Ecto neural progenitor cell (in vitro differentiated cells): ENCODE measurements at places on chromosomes 5 and 9.

- no peak for DNase-seq
Measured at GRCh38 chr9:133474215-133474614, 4.7 kb downstream of the SLC2A6 start.

DNA sequence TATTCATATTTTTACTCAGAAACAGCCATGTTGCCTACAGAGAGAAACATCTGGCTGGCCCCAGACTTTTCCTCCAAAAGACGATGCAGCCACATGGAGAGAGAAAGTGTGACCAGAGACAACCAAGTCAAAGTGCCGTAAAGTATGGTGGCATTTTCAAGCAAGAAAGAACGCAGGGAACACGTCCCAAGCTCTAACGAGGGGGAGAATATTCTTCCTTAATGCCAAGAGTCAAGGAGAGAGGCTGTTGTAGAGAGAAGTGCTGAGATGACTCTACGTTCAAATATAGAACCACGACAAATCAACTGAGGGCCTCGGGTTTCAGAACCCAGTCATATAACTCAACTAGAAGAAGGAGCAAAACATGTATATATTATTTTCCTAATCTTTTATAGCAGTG lies 55.9 kb downstream of the FNBP1 start:
- no peak for DNase-seq

DNA sequence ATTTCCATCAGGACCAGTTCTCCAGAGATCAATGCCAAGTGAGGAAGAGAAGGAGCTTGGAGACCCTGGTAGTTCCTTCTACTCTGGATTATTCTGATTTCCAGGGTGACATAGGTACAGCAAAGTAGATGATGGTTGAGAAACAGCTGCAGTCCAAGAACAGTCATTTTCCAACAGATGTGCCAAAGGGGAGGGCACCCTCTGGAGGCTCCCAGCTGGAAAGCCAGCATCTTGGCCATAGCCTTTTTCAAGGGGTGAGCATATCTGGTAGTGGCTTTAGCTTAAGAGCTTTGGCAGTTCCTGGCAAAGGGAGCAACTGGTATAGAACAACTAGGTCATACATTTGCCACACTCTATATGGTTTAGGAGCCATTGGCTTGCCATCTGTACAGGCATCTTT lies 492.7 kb downstream of the RASEF start:
- no peak for DNase-seq

DNA sequence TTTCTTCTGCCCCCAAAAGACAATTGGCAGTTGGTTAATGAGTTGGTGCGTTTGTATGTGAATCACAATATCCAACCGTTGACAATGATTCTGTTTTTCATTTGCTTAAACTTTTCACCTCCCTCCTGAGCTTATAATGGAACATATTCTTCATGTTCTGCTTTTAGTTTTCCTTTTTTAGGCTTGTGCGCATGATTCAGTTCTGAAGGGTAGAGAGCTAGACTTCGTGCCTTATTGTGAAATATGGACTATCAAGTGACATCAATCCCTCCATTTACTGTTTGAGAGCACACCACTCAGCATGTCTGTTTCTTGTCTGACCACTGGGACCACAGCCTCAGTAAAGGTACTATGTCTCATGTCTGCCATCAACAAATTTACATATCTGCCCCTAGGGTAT lies 30.5 kb upstream of the LPAR1 start:
- DNase-seq = no peak

DNA sequence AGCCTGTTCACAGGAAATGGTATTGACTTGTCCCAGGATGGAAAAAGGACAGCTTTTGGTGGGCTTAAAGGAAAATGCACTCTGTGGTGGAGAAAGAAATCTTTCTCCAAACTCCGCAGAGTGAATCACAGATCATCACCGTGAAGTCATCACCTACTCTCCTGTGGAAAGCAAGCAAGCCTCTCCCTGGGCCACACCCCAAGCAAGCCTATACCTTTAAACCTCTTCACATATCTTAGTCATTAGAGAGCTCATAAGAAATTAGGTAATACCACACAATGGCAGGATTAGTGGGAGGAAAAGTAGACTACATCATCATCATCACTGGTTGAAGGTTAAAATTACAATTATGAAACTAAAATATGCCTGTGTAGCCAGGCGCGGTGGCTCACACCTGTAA lies 23.2 kb downstream of the TLE1 start:
- DNase-seq = no peak

- DNase-seq = no peak
Measured at GRCh38 chr5:9265441-9266287, 280.2 kb downstream of the SEMA5A start.

- no peak for DNase-seq
Measured at GRCh38 chr5:152608458-152608857, 203.4 kb upstream of the NMUR2 start.

GRCh38 chr9:108356806-108357205 lies 499.0 kb downstream of the ACTL7B start:
- no peak for DNase-seq

DNA sequence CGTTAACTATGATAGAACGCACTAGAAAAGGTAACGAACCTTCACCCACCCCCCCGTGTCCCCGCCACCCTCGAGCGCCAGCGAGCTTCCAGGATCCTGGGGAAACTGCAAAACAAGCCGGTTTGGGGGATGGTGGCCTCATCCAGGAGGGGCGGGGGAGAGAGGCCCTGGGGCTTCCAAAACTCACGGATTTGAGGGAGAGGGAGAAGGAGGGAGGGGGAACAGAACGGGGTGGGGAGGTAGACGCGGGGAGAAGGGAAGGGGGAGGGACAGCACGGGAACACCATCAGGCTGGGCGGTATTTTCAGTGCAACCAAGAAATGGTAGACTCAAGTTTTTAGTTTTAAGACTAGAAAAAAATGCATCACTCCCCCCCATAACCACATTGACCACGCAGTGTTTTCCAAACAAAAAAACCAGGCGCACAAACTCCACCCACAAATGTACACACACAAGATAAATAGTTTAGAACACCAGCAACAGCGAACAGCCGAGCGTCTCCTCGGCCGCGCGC lies 1.4 kb downstream of the NRARP start:
- DNase-seq = peak; percentile 81

DNA sequence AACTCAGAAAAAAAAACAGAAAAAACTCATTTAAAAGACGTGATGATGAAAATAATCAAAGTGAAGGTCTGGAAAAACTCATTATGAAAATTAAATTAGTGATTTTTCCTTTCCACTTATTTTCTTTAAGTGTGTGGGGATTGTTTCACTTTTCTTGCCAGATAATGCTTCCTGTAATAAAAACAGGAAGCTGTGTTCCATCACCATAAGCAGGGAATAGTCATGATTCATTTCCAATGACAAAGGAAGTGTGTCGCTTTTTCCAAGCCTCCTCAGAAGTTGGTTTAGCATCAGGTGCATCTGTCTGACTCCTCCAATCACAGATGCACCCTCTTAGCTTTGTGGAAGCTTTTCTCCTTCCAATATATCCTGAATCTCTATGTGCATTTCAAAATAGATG lies 2068.7 kb downstream of the MAT2B start:
- DNase-seq = no peak

- no peak for DNase-seq
Measured at GRCh38 chr9:4798281-4799032, 5.7 kb downstream of the RCL1 start.

- DNase-seq = peak; percentile 48
Measured at GRCh38 chr9:89814340-89815040, 209.7 kb downstream of the GADD45G start.

GRCh38 chr5:82985763-82986162 lies 91.4 kb downstream of the TMEM167A start:
- no peak for DNase-seq

DNA sequence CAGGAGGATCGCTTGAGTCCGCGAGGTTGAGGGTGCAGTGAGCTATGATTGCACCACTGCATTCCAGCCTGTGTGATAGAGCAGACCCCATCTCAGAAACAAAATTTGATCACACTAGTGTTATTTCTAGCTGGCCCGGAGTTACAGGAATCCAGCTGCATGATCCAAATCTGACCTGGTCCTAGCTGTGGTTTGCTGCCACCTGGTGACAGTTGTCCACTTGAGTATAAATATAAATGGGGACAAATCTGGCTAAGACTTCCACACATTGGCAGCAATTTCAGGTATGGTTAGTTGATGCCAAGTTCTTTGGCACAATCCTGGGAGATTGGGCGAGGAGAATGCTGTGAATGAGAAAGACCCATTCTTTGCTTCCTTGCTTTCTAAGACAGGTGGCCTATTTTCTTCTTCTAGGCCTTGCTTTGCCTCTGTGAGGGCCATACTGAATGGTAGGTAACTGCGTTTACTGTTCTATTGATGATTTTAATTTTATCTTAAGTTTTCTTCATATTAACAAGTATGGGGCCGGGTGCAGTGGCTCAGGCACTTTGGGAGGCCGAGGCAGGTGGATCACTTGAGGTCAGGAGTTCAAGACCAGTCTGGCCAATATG lies 35.4 kb downstream of the UBE2R2 start:
- no peak for DNase-seq

- DNase-seq = no peak
Measured at GRCh38 chr5:14416621-14417275, 164.8 kb upstream of the OTULINL start.

DNA sequence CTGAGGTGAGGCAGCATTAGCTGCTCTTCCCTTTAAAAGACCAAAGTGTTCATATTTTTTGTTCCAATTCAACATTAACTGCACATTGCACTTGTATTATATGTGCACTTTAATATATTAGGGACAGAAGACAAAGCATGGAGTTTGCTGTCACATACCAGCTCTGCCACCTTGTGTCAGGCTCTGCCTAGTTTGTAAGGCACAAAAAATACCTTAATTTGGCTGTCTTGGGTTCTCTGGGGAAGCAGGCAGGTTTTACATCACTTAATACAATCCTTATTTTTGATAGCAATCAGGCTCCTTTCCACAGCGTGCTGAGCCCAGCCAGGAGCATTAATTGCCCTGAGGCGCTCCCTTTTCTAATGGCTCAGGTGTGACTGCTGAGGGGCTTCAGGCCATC lies 131.8 kb downstream of the SCAMP1 start:
- no peak for DNase-seq

GRCh38 chr9:131095666-131096268 lies 564 bp upstream of the AIF1L start:
- DNase-seq = no peak

DNA sequence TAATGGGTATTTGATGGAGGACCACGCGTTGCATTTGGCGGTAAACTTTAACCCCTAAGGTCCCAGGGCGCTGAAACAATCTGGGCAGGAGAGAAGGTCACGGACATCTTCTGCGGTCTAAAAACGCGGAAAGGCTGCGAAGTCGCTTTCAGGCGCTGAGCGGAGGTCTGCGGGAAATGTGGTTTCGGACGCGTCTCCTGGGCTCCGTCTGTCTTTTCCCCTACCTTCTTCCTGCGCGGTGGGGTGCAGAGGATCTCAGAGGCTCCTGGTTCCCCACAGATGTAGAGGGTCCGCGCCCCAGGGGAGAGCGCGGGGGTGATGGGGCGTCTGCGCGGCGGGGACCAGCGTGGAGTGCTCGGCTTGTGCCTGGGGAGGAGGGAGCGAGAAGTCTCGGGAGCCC lies 58.4 kb downstream of the ZNF510 start:
- no peak for DNase-seq

GRCh38 chr5:142819292-142819691 lies 49.1 kb downstream of the ARHGAP26 start:
- no peak for DNase-seq

DNA sequence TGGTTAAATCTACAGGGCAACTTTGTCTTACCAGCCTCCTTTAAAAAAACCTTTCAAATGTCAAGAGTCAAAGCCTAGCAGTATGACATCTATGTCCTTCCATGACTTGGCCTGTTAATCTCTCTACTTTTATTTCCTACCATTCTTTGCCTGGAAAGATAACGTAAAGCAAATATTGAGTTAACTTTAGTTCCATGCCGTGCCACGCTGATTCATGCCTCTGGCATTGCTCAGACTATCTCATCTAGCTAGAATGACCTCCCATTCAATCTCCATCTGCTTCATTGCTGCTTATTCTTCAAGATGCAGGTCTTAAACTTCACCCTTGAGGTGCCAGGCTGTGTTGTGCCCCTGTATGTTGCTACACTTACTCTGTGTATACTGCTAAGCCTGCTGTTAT lies 729.8 kb downstream of the EFNA5 start:
- DNase-seq = no peak

GRCh38 chr5:91607675-91608074 lies 224.6 kb upstream of the ARRDC3 start:
- DNase-seq = no peak

GRCh38 chr5:35229076-35230037 lies 930 bp downstream of the PRLR start:
- DNase-seq = peak; percentile 67

GRCh38 chr5:134600600-134600999 lies 32.0 kb downstream of the SAR1B start:
- DNase-seq = no peak

DNA sequence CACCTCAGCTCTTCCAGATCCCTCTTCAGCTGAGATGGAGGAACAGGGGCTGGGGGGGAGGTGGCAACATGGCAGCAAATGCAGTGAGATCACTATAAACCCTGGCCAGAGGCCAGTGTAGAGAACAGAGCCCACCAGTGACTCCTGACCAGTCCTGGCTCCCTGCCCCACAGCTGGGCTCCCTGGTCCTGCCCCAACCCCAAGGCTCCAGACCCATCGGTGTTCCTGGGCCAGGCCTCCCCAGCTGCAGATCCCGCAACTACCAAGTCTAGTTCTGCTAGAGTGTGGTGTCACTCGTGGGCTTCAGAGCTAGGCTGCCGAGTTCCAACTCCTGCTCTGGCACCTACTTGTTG lies 16.8 kb downstream of the AKNA start:
- no peak for DNase-seq

DNA sequence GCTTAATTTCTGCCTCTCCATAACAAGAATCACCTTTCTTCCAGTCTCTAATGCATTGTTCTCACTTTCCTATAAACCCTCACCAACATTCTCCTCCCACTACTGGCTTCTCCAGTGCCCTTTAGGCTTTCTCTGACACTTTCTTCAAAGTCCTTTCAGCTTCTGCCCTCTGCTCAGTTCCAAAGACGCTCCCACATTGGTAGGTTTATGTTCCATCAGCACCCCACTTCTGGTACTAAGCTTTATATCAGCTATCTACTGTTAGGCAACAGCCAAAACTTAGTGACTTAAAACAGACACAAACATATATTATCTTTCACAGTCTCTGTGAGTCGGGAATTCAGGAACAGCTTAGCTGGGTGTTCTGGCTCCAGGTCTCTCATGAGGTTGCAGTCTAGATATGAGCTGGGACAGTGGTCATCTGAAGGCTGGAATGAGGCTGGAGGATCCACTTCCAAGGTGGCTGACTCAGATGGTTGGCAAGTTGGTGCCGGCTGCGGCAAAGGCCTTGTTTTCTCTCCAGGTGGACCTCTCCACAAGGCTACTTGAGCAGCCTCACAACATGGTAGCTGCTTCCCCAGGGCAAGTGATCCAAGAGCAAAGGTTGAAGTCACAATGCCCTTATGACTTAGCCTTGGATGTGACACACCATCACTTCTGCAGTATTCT lies 37.4 kb downstream of the BOD1 start:
- DNase-seq = no peak

GRCh38 chr9:2815661-2816060 lies 28.2 kb downstream of the PUM3 start:
- no peak for DNase-seq

GRCh38 chr5:32612134-32612888 lies 27.0 kb downstream of the SUB1 start:
- DNase-seq = no peak

GRCh38 chr5:152464048-152464447 lies 59.0 kb upstream of the NMUR2 start:
- DNase-seq = no peak

- no peak for DNase-seq
Measured at GRCh38 chr5:6633469-6634245, 417 bp downstream of the SRD5A1 start.
